ENCODE measurements at places on chromosomes 12 and 14.

DNA sequence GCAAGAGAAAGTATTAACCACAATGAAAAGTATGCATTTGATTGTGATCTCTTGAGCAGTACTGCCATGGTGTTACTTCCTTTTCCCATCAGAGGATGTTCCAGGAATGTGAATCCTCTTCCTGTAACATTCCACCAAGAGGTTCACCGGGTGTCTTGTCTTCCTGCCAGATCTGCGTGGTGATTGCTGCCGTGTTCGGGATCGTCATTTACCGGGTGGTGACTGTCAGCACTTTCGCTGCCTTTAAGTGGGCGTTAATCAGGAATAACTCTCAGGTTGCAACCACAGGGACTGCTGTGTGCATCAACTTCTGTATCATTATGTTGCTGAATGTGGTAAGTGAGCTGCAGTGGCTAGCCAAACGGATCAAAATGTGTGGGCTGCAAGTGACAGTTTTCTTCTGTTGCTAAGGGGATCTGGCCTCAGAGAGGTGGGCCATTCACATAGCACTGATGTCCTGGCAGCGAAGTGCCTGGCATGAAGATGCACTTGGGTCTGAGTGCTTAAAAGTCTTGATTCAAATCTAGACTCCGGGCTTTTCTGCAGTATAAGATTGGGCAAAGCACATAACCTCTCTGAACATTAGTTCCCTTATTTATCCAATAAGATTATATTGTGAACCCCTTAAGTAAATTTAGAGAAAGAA lies 123.4 kb downstream of the SLC5A8 start:
- DNase-seq, result peak; percentile 70

DNA sequence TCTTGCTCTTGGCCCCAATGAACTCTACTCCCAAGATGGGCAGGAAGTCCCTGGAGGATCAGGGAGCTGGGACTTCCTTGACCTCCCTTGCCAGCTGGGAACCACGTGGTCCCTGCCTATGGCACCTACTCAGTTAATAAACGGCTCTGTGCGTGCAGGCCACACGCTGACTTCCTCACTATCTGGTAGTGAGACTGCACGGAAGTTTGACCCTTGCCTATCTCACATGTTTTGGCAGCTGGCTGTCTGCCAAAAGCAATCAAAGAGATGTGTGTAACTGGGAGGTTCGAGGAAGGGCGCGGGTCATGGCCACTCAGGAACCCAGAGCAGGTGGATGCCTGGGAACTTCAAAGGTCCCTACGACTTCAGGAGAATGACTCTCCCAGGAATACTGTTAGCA lies 57.9 kb downstream of the RFLNA start:
- no peak for DNase-seq

- DNase-seq, result peak; percentile 67
These were observed at the start of gene ACOT6 for GRCh38 chr14:73612339-73613045. ACOT6 (plus strand) TSS chr14:73612517; CDS start chr14:73612572, 55 bp downstream.

- DNase-seq, result no peak
These were observed 86.2 kb upstream of the TMTC1 start for GRCh38 chr12:29869946-29870345.

GRCh38 chr14:30525833-30526232 lies 33.1 kb upstream of the G2E3 start:
- DNase-seq, result no peak

DNA sequence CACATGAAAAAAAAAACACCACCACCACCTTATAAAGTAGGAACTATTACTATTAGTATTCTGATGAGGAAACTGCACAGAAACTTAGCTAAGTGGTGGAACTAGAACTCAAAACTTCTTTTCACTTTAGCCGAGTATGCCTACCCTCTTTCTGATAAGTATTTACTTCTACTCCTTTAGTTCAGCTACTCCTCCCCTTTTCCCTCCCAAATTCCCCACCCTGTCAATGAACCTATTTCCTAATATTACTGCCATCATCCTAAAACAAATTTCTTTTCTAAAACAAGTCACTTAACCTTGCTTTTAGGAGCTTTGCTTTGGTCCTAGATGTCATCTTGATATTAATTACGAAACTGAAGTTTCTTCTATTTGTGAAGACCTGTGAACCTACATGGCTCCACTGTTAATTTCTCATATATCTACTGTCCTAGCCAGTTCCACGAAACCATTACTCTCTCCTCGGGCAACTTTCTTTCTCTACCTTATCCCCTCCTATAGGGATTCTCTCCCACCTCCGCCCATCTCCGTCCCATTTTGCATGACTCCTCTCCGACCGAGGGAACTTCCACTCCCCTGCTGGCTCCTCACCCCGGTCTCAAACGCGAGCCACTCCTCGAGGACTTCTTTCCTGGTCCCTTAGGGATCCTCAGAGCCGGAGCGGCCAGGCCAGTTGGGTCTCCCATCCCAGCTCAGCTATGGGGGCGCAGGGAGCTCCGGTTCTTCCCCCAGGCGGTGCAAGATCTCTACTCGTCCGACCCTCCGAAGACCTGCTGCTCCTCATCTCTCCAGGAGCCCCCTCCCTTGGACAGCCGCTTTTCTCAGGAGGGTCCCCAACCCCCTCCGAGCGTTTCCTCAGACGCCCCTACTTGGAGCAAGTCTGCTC lies 1.1 kb downstream of the NUMB start:
- DNase-seq, result peak; percentile 29

GRCh38 chr14:51014625-51015024 lies 70.3 kb upstream of the PYGL start:
- DNase-seq, result no peak

DNA sequence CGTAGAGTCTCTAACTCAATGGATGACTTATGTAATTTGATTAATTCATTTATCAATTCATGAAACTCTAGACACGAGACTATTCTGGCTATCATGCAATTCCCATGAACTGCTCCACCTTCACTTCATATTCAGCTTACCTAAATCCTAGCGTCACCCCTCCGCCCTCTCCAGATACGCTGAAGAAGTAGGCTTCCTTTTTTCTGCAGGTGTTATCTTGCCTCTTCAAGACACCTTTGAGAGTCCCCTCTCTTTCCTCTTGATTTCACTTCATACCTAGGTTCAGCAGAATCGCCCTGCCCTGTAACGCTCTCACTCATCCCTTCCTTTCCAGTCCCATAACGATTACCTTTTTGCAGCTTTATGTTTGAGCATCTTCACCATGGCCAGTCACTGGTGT lies 4.0 kb upstream of the RNASE4 start:
- DNase-seq, result no peak

GRCh38 chr14:72237722-72238666 lies 305.8 kb downstream of the RGS6 start:
- no peak for DNase-seq

DNA sequence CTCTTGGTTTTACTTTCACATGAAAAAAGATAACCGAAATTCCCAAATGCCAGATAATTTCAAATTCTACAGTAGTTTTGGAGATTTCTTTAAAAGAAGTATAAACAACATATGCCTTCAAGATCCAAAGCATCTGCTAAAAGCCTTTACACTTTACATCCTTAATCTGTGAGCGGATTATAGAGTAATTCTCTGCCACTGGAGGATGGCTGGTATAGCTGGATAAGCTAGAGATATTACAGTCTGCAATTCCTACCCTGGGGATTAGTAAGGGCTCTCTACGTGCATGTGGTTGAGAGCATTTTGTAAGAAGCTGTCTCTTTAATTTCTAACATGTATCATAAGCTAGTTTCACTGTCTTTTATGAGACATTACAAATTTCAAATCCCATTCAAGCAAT lies 240.3 kb upstream of the HMGA2 start:
- DNase-seq, result no peak

DNA sequence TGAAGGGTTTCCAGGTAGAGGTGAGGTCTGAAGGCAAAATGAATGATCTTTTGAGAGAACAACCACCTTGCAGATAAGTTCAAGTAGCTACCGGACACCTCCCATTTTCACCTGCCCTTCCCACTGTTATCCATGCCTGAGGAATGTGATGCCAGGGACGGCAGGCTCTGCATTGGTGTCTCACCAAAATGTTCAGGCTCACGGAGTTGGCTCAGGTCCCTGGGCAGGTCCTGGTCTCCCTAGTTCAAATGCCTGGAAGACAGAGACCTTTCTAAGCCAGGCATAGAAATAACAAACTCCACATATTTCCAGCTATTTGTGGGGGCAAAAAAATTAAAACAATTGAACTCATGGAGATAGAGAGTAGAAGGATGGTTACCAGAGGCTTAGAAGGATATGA lies 36.0 kb downstream of the TMEM63C start:
- DNase-seq, result no peak

- DNase-seq, result no peak
These were observed 444.0 kb downstream of the CCER1 start for GRCh38 chr12:90510948-90511347.

GRCh38 chr14:105386581-105387529 lies 11.5 kb upstream of the TEX22 start:
- DNase-seq, result no peak

GRCh38 chr14:75979071-75979571 lies 2.7 kb downstream of the TGFB3 start:
- DNase-seq, result peak; percentile 41

DNA sequence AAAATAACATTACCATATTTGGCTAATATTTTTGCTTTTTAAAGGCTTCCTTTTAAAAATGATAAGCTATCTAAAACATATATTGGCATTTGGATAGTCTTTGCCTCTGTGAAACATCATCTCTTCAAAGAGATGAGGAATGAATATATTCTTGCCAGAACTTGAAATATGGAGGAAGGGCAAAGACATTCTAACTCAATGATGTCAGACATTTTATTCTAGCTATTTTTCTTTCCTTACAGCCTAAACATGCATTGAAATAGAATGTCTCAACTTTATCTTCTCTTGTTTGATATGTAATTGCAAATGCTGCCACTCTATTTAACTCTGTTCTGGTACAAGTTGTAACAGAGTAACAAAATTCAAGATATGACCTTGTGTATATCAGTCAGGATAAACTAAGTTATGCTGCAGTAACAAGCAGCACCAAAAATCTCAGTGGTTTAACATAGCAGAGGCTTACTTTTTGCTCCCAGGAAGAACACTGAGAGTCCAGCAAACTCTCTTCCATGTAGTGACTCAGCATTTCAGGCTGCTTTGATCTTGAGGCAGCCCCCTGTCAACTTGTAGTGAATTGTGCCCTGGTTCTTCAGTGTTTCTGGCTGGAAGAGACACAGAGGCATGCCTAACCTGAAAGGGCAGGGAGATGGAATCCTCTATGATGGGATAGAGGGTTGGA lies 11.0 kb downstream of the IRAK3 start:
- no peak for DNase-seq

DNA sequence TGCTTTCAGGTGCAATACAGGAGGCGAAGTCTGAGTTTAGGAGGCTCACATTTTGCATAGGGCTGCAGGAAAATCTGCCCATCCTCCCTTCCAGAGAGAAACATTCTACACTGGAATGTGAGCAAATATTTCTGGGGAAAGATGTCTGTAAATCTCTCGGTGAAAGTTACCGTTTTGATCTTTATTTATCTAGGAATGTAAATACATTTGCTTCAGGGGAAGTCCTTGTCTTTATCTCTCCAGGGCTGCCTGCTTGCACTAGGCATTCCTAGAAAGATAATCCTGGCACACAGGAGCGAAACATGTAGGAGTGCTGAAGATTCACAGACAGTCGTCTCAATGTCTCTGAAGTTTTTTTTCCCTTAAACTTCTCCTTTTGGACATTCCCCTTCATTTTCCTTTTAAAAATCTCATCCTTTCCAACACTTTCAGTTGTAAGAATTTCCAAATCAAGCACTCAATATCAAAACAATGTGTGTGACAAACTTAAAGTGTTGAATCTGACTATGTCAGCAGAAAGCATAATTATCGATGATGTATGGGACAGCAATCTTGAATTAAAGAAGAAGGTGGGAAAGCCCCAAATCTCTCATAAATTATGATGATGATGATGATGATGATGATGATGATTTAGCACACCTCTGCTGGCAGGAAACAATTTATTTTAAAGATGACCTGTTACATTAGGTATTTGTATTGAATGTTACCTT lies 113.4 kb upstream of the RESF1 start:
- DNase-seq, result no peak

DNA sequence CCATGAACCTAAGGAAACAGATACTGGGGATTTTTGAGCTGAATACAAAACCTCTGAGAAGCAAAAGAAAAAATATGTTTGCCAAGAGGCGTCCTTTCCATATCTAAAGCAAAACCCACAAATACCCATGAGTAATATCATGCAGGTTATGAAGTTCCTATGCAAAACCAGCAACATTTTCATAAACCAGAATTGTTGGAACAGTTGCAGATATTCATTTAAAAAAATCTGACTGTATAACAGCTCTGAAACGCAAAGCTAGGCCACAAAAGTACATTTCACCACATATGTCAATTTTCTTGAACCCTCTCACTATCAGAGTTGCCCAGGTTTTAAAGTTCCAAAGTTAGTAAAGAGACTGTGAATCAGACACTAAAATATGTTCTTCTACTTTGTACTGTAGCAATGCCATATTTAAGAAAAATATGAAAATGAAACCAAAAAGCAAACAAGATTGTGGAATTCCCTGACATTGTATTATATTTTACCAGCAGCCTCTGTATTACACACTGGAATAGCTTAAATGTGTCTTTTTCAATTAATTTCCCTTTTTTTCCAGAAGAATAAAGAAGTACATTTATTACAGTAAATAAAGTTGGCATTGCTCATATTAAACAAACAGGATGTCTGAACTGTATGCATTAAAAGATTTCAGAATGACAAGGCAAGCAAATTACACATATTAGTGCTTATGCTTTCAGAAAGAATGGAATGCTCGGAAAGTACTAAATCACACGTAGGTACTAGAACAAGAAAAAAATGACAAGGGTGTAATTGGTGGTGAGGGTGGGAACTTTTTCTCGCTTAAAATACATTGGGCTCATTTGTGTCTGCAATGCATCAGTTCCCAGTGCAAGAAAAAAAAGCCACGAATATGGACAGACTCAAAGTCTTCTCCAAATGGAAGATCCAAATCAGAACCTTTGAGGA lies 33.6 kb upstream of the HIF1A start:
- DNase-seq, result peak; percentile 71

DNA sequence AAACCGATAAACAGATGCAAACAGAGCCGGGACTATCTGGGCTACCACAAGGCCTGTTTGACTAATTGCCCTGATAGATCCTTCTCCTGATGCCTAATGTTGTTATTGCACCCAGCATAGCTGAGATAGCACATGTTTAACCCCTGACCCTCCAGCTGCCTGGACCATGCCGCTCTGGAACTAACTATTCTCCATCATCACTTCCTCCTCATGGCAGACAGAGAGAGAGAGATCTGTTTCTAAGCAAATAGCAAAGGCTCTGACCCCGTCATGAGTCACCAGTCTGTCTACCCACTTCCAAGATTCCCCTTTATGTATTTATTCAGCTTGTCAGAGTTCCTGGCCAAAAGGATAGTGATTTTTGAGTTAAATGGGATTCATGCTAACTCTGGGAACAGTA lies 58.2 kb upstream of the FLRT2 start:
- DNase-seq, result no peak

DNA sequence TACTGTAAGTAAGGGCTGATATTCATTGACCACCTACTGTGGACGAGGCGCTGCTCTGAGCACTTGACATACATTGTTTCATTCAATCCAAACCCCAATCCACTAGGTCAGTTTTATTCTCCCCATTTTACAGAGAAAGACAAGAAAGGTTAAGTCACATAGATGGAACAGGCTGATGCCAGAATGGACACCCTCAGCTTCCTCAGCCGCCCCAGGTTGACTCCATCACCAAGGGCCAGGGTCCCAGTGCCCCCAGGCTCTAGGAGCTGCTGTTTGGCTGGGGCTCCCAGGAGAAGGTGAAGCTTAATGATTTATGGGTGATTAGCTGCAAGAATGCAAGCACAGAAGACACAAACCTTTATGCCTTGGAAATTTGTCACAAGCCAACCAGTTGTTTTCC lies 671 bp upstream of the AQP2 start:
- no peak for DNase-seq

GRCh38 chr14:31926652-31927347 lies 150.3 kb upstream of the ARHGAP5 start:
- DNase-seq, result no peak

All from brain (organoid and tissue), 16 donors.